WTC11 (cell line): ENCODE measurements at places on chromosomes 1 and 21.

- no peak for DNase-seq
Measured at GRCh38 chr1:232704694-232705680, 75.1 kb upstream of the SIPA1L2 start.

- no peak for DNase-seq
Measured at GRCh38 chr1:65992165-65992821, 199.6 kb downstream of the PDE4B start.

DNA sequence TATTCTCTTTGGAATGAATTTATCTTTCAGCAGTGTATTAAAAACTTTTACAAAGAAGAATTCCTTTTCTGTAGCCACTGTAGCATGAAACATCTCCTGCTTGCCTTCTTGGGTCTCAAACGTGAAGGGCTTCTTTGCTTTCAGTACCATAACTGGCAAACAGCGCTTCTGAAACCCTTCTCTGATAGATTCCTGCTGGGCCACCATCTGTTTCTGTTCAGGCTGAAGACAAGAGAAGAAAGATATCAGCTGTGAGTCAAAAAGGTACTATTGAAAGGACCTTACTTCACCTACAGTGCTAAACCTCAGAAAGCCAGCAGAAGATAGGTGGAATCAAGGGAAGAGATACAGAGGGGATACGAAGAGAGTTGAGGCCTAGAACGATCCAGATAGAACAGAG lies 10.5 kb downstream of the AIM2 start:
- DNase-seq, result no peak

DNA sequence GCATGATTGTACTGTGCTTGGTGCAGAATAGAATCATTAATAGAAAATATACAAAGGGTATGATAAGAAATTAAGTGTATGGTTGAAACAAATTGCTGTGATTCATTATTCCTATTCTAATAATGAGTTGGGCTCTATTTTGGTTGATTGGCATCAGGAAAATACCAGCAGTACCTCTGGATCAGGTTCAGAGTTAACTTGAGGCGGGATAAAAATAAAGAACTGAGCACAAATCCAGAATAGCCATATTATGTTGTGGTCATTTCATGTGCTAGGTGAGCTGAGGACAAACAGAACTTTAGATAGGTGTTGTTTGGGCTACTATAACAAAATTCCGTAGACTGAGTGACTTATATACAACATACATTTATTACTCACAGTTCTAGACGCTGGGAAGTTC lies 60.7 kb upstream of the GCLM start:
- DNase-seq, result no peak

- DNase-seq, result no peak
Measured at GRCh38 chr1:235888119-235888643, 21.5 kb upstream of the LYST start.

- no peak for DNase-seq
Measured at GRCh38 chr1:59272507-59272906, 24.4 kb upstream of the FGGY start.

DNA sequence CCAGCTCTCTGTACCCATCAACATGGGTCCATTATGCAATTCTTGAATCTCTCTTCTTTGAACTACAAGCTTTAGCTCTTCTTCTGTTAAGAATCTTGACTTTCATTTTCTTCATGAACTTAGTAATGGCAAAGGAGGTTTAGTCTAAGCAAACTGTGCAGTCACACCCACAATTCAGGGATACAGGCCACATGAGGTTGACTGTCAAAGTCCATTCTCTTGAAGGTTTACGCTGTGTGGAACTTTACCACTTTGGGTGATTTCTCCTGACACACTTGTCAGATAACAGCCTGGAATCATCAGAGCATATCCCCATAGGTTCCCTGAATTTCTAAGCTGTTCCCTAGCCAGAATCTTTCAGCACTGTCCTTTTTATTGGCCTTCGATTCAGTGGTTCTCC lies 48.0 kb upstream of the NHLH2 start:
- no peak for DNase-seq

- DNase-seq, result no peak
Measured at GRCh38 chr1:168742994-168743650, 14.1 kb upstream of the DPT start.

GRCh38 chr1:58857680-58858673 lies 74.1 kb upstream of the JUN start:
- DNase-seq, result no peak

GRCh38 chr1:194466706-194467105 lies 1280.3 kb upstream of the B3GALT2 start:
- no peak for DNase-seq

DNA sequence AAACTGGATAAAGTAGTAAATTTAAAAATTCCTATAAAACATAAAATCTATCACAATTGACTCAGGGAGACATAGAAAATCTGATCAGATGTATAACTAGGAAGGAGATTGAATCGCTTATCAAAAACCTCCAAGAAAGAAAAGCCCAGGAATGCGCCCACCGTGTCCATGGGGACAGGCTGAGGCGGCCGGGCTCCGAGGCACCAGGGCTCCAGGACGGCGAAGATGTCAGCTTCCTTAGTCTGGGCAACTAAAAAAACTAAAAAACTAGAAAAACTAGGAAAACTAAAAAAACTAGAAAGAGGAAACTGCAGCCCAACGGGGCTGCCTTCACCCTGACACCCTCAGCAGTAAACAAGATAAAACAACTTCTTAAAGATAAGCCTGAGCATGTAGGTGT lies 229.0 kb upstream of the RAB4A start:
- DNase-seq, result no peak

DNA sequence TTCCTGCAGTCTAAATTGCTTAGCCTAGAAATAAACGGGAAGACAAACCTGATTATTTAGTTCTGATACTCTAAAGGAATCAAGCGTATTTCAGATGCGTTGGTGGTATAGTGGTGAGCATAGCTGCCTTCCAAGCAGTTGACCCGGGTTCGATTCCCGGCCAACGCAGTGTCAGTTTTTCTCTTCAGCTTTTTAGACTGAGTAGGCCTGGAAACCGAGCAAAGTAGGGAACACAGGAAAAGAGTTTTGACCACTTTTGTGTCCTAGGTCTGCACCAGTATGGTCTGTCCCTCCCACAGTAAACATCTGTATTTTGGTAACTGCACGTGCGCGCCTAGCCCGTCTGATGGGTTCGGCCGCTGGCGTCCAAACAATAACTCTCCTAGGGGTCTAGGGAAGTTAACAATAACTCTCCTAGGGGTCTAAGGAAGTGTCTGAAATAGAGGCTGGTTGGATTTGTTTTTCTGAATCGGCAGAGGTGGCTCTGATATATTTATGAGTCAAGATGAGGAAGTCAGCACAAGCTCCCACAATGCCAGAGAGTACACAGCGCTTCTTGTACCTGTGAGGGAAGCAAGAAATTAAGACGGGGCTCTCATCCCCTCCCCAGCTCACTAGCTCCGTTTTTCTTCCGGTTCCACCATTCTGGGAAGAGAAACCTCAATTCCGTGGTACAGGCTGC lies 15.6 kb upstream of the HJV start:
- peak; percentile 82 for DNase-seq

DNA sequence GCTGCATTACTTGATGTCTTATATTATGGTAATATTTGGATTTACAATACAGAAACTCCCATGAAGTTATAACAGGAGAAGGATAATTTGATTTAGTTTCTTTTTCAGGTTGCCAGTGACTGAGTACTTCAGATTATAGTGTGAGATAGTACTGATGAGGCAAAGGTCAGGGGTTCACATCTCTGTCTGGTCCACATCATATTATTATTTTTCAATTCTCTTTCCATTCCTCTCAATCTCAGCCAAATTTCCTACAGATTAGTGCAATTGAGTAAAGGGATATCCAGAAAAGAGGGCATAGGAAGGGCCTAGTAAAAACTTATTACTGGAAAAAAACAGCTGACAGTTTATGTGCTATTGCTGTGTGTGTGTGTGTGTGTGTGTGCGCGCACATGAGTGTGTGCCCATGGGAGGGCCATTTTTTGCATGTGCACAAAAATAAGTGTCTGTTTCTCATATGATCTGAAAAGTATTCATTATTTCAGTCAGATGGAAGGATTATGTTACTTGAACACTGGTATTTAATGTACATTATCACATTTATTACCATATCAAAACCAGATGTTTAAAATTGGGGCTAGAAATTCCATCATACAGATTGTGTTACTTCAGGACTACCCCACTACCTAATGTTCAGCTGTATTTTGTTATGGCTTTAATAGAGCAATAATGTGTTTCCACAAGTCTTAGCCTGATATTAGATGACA lies 78.3 kb upstream of the KCNK2 start:
- DNase-seq, result no peak
